Activated naive CD8-positive, alpha-beta T cell treated with anti-CD3 and anti-CD28 coated beads for 36 hours (primary cell): ENCODE measurements at places on chromosomes 12 and 14. TPM values are rescaled to one million over a fixed set of nuclear protein-coding genes. Genes with fewer than 3 reads are reported as not detected.

Gene VRK1
- 85.7 TPM for total RNA-seq

Gene APEX1
- 253 TPM for total RNA-seq

Gene TSFM
- total RNA-seq: 67.7 TPM

Gene TMEM121
- 16.7 TPM for total RNA-seq

DNA sequence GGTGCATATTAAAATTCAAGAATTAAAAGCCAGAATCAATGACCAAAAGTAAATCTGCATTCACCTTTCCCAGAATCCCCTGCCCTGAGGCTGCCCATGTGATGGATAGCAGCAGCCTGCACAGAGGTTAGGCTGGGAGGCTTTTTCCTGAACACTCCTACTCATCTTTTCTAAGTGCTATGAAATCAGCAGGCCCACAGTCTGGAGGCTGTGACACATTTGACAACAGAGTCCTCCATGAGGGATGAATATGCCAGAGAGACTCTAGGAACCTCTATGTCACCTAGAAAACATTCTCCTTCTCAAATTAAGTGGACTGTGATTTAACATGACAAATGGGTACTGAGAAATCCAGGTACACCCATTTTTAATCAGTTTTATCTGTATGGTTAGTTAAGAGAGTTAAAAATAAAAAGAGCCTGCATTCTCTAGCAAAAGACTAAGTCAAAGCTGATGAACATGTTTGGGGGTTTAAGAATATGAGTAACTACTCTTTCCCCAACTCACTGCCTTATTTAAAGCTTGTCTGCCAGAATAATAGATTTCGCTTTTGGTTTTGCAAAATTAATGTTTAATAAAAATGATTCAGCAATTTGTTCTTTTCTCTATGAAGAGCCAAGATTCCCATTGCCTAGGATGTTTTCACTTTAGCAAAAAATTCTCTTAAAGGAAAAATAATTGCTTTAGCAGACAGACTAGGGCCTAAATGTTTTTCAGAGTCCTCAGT is 115.0 kb downstream of the RTN1 start:
- DNase-seq: no peak
- no peaks in the 10 kb centered on the region for H3K27me3 ChIP-seq
- no peaks in the 10 kb centered on the region for H3K4me1 ChIP-seq
- no peak overlapping the region for H3K27ac ChIP-seq
- no peak overlapping the region for H3K4me3 ChIP-seq
- no peaks in the 10 kb centered on the region for H3K36me3 ChIP-seq

DNA sequence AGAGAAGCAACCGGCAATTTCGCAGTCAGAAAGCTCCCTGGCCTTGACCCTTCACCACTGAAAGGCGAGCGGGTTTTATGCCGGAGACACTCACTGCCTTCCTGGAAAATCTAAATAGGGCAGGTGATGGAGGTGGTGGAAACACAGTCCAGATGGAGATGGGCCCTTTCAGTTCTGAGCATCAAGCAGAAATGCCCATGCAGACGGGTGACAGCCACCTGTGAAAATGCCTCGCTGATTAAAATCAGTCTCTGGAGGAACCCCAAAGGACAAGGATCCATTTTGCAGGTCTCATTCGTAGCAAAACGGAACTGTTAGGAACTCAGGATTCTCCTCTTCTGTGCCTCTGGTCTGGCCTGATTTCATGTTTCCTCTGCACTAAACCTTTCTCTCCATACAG is 74.2 kb downstream of the FZD10 start:
- DNase-seq: no peak
- no peak overlapping the region for H3K27ac ChIP-seq
- H3K36me3 ChIP-seq: no peaks in the 10 kb centered on the region
- H3K4me1 ChIP-seq: no peaks in the 10 kb centered on the region

GRCh38 chr12:101680240-101680639 is 17.2 kb upstream of the CHPT1 start:
- no peaks in the 10 kb centered on the region for H3K4me1 ChIP-seq
- H3K27me3 ChIP-seq: no peaks in the 10 kb centered on the region
- H3K4me3 ChIP-seq: no peak overlapping the region
- no peak for DNase-seq
- no peaks in the 10 kb centered on the region for H3K36me3 ChIP-seq

DNA sequence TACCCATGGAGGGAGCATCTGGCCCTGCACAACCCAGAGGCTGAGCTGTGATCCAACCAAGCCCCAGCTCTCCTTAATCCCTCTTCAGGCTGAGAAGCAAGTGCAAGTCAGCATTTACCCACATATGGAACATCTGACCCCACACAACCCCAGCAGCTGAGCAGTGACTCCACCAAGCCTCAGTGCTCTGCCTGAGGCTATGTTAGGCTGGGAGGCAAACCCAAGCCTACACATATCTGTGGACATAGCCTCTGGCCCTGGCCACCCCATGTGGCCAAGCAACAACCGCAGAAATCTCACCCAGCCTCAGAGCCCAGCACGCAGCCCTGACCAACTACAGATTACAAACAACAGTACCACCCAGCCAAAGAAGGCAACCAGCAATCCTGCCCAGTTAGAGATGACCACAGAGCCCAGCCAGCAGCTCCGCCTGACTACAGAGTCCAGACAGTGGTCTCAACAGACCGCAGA is 142.8 kb downstream of the NUAK1 start:
- H3K27ac ChIP-seq: no peak overlapping the region
- peaks cover 3% of the 10 kb centered on the region for H3K27me3 ChIP-seq
- H3K4me3 ChIP-seq: no peak overlapping the region
- DNase-seq: no peak
- H3K4me1 ChIP-seq: no peaks in the 10 kb centered on the region

DNA sequence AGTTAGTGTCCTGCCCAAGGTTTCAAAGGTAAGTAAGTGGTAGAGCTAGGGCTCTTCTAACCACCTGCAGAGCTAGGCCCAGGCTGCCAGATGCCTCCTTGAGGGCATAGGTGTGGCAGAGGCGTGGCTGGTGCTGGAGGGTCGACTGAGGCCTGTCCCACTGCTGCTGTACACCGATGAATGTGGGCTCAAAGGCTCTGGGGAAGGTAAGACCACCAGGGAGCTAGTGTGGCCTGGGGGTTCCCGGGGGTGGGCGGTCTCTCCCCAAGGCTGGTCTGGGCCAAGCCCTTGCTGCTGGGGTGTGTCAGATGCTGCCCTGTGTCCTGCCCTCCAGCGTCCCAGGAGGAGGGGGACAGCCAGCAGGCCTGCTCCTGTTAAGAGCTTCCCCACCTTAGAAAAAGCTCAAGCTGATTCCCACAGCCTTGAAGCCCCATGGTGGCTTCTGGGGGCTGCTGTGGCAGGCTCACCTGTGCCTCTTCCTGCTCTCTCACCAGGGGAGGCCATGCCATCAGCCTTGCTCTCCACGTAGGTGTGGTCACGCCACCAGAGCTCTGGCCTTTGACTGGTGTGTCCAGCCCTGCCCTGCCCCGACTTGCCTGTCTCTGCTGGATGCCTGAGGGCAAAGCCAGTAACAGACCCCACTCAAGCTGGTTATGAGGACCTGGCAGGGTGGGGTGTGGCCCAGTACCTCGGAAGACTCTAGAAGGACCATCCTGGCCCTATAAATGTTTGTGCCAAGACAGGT is 36.8 kb downstream of the SH2B3 start:
- H3K27me3 ChIP-seq: no peaks in the 10 kb centered on the region
- H3K36me3 ChIP-seq: peaks cover 25% of the 10 kb centered on the region
- no peak overlapping the region for H3K4me3 ChIP-seq
- DNase-seq: no peak
- peak overlapping the region; percentile 88 for H3K27ac ChIP-seq

GRCh38 chr14:74414403-74415114 is 11.5 kb downstream of the SYNDIG1L start:
- no peaks in the 10 kb centered on the region for H3K36me3 ChIP-seq
- H3K4me1 ChIP-seq: no peaks in the 10 kb centered on the region
- H3K27ac ChIP-seq: no peak overlapping the region
- H3K4me3 ChIP-seq: no peak overlapping the region
- H3K27me3 ChIP-seq: peaks cover 7% of the 10 kb centered on the region

DNA sequence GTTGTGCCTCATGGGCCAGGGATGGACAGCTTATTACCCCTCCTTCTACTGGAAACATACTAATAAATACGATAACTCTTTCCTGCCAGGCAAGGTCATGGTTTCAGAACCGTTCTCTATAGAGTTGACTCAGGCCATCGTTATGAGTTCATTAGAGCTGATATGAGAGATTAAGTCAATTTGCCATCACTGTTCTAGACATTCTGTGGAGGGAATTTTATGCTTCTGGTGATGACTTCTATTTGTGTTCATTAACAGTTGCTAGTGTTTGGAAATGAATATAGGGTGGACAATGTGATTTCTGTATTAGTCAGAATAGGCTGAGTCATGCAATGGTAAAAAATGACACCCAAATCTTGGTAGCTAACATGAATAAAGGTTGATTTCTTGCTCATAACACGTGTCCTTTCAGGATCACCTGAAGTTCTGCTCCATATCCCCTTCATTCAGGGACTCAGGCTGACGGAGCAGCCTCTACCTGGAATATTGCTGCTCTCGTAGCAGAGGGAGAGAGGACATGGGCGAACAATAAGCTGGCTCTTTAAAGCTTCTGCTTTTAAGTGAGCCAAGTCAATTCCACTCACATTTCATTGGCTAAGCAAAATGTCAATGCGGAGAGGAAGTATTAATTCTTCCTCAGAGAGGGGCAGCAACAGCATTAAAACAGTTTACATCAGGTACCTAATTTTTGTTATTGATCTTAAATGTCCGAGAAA is 18.5 kb upstream of the TBPL2 start:
- peaks cover 7% of the 10 kb centered on the region for H3K27me3 ChIP-seq
- no peak for DNase-seq
- peaks cover 2% of the 10 kb centered on the region for H3K4me1 ChIP-seq
- no peak overlapping the region for H3K27ac ChIP-seq
- no peak overlapping the region for H3K4me3 ChIP-seq
- H3K36me3 ChIP-seq: no peaks in the 10 kb centered on the region
